Esophagus squamous epithelium (tissue), 5 donors: ENCODE measurements at places on chromosomes 6 and 20. TPM values are rescaled to one million over a fixed set of nuclear protein-coding genes. Genes with fewer than 3 reads are reported as not detected.

MUC22 gene
- 6.1 TPM for total RNA-seq

GRCh38 chr6:158826819-158827501 is 7.8 kb upstream of the EZR start:
- H3K27ac ChIP-seq: no peak overlapping the region
- DNase-seq: no peak
- H3K4me3 ChIP-seq: no peak overlapping the region
- peaks cover 10% of the 10 kb centered on the region for H3K4me1 ChIP-seq
- H3K27me3 ChIP-seq: no peaks in the 10 kb centered on the region
- no peaks in the 10 kb centered on the region for H3K36me3 ChIP-seq

- peaks cover 10% of the 10 kb centered on the region for H3K36me3 ChIP-seq
- DNase-seq: no peak
- H3K4me1 ChIP-seq: peaks cover 5% of the 10 kb centered on the region
- H3K27ac ChIP-seq: no peak overlapping the region
Measured at GRCh38 chr6:2948228-2949025, 22.9 kb downstream of the SERPINB6 start.

- no peak for DNase-seq
- H3K36me3 ChIP-seq: no peaks in the 10 kb centered on the region
- no peaks in the 10 kb centered on the region for H3K4me1 ChIP-seq
- no peak overlapping the region for H3K4me3 ChIP-seq
- H3K27ac ChIP-seq: no peak overlapping the region
- no peaks in the 10 kb centered on the region for H3K27me3 ChIP-seq
Measured at GRCh38 chr6:52491203-52492069, 71.3 kb downstream of the EFHC1 start.

DNA sequence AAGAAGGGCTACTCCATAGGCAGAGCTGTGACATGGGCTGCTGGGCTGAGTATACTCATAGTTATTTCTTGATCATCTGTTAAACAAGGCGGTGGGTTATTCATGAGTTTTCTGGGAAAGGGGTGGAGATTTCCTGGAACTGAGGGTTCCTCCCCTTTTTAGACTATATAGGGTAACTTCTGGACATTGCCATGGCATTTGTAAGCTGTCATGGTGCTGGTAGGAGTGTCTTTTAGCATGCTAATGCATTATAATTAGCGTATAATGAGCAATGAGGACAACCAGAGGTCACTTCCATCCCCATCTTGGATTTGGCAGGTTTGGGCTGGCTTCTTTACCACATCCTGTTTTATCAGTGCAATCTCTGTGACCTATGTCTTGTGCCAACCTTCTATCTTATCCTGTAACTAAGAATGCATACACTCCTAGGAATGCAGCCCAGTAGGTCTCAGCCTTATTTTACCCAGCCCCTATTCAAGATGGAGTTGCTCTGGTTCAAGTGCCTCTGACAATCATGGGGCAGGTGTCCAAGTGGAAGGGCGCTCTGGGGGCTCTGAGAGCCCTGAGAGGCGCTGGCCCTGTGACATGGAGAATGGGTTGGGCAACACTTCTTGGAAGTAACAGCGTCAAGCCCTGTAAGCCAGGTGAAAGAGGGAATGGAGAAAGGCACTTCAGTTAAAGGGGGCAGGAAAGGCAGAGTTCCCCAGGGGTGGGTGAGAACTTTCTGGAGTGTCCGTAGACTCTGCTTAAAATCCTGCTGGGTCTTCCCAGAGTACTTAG is 354.2 kb upstream of the SULF2 start:
- H3K4me3 ChIP-seq: no peak overlapping the region
- H3K27ac ChIP-seq: no peak overlapping the region
- H3K4me1 ChIP-seq: no peaks in the 10 kb centered on the region

IRF4 gene
- 0.72 TPM for total RNA-seq

DNA sequence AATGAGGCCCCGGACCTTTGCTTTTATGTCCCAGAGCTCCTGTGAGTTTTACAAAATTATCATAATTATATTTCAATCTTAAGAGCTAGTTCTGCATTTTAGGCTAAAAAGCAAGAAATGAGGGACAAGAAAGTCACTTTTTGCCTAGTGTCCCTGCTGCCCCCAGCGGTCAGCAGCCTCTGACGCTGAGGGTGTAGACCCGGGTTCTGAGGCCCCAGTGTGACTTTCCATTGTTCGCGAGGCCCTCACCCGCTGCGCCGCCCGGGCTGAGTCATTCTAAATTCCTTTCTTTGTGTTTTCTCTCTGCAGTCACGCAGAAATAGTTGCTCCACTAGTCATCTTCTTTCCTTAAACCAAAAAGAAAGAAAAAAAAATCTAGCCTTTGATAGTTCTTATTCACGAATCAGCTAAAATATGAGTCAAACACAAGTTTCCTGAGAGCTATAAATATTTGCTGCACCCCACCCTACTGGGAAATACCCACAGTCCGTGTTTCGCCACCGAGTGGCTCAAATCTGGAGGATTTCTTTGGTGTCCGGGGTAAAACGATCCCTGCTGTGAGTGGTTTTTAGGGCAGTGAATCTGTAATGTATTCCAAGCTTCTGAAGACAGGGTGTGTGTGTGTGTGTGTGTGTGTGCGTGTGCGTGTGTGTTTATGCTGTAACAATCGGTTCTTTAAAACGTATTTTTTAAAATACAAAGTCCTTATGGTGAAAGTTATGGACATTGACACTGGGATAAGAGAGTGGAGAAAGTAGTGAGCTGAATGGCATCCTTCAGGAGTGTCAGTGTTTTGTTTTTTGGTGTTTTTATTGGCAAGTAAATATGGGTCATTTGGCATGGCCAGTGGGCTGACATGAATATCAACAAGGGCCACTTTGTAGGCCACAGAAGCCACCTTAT is 59.7 kb upstream of the EEF1A1 start:
- H3K36me3 ChIP-seq: no peaks in the 10 kb centered on the region
- peak overlapping the region; percentile 12 for H3K4me3 ChIP-seq
- peaks cover 32% of the 10 kb centered on the region for H3K4me1 ChIP-seq
- DNase-seq: peak; percentile 22
- H3K27me3 ChIP-seq: no peaks in the 10 kb centered on the region
- peak overlapping the region; percentile 94 for H3K27ac ChIP-seq

DNA sequence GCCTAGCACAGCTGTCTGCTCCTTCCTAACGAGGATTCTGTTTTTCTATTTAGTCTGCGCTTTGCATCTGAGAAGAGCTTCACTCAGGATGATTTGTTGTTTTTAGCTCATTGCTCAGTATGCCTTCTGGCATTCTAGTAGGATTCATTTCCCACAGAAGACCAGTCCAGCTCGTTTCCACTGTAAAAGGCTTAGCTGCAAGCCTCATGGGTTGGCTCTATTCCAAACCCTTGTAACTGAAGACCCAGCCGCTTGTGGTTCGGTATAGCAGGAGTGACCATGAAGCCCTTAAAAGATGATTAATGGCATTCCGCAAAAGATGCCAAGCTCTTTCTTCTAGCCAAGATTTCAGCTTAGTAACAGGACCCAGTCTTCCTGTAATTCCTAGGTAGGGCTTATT is 7.2 kb downstream of the ADGRF1 start:
- H3K27me3 ChIP-seq: no peaks in the 10 kb centered on the region
- H3K36me3 ChIP-seq: no peaks in the 10 kb centered on the region
- peaks cover 39% of the 10 kb centered on the region for H3K4me1 ChIP-seq
- peak overlapping the region; percentile 66 for H3K27ac ChIP-seq
- no peak for DNase-seq
- no peak overlapping the region for H3K4me3 ChIP-seq

RCAN2 gene
- 12.4 TPM for total RNA-seq

DNA sequence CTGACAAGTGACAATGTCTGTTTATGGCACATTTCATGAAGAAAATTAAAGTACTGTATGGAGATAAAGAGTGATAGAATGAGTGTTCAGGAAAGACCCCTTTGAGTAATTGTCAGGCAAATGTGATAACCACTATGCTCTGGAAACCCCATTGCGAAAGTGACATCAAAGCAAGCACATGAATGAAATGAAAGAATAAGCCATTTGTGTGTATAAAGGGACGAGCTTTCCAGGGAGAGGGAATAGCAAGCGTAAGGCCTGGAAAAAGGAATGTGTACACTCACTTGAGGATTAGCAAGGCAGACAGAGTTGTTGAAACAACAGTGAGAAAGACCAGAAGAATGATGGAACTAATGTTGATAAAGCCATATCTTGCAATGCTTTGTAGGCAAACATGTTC is 490.0 kb downstream of the GRIK2 start:
- H3K27me3 ChIP-seq: no peaks in the 10 kb centered on the region
- H3K27ac ChIP-seq: no peak overlapping the region
- no peaks in the 10 kb centered on the region for H3K36me3 ChIP-seq
- no peak for DNase-seq

DNA sequence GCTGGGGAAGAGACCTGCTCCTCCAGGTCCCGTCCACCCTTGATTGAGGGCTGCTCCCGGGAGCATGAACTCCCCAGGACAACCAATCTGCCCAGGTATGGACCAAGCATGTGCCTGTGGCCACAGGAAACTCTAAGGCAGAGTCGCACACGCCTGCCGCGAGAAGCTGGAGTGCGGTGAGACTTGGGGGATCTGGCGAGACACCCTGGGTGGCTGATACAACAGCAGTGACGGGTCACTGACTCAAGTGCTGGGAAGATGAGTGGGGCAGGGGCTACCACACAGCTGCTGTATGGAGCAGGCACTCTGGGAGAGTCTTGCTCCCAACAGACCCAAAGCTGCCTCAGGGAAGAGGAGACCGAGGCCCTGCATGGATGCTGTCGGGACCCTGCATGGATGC is 40.1 kb downstream of the BFSP1 start:
- no peaks in the 10 kb centered on the region for H3K36me3 ChIP-seq
- H3K27me3 ChIP-seq: no peaks in the 10 kb centered on the region
- no peak overlapping the region for H3K27ac ChIP-seq

DNA sequence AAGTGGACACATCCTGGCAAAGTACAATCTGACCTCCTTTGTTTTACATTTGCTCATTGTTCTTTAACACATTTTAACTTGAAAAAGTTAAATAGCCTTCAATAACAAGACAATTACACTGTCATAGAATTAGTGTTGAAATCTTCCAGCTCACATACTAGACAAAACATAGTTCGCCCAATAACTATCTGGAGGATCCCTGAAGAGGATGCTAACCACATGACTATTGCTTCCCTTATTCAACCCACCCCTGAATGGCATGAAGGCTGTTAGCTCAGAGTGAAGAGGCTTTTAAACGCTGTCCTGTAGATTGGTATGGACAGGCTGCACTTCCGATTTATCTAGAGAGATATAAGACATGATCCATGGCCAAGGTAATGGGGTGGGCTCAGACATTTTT is 15.0 kb upstream of the DSE start:
- no peak for DNase-seq
- H3K4me3 ChIP-seq: no peak overlapping the region
- no peaks in the 10 kb centered on the region for H3K4me1 ChIP-seq
- no peak overlapping the region for H3K27ac ChIP-seq
- no peaks in the 10 kb centered on the region for H3K36me3 ChIP-seq
- no peaks in the 10 kb centered on the region for H3K27me3 ChIP-seq

GRCh38 chr6:106097411-106098231 is 11.5 kb downstream of the PRDM1 start:
- peak; percentile 25 for DNase-seq
- H3K4me1 ChIP-seq: peaks cover 21% of the 10 kb centered on the region
- H3K4me3 ChIP-seq: peak overlapping the region; percentile 52
- no peaks in the 10 kb centered on the region for H3K27me3 ChIP-seq

LGSN gene
- not detected for total RNA-seq

NRSN1 gene
- not detected for total RNA-seq

DNA sequence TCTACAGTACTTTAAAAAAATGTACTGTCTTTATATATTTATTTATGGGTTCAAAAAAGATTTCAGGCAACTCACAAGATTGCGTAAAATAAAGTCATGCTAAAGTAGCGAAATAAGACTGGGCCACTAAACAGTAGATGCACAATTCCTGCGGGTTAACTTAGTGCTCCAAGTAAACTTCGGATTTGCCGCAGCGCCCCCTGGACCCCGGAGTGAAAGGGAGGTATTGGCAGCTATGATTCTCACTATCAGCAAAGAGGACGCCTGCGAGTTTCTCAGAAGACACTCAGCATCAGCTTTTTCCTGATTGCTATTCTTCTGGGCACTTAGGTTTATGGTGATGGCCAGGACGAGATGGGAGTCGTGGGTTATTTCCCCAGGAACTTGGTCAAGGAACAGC is 1.4 kb downstream of the OTOR start:
- no peak for DNase-seq
- H3K4me1 ChIP-seq: no peaks in the 10 kb centered on the region
- H3K27me3 ChIP-seq: no peaks in the 10 kb centered on the region
- no peak overlapping the region for H3K4me3 ChIP-seq

CGAS gene
- 3.0 TPM for total RNA-seq

- no peaks in the 10 kb centered on the region for H3K36me3 ChIP-seq
- no peaks in the 10 kb centered on the region for H3K27me3 ChIP-seq
- H3K27ac ChIP-seq: no peak overlapping the region
- no peak for DNase-seq
- H3K4me3 ChIP-seq: no peak overlapping the region
Measured at GRCh38 chr6:105319331-105319730, 83.6 kb downstream of the PREP start.

ZNF318 gene
- 8.2 TPM for total RNA-seq

DNA sequence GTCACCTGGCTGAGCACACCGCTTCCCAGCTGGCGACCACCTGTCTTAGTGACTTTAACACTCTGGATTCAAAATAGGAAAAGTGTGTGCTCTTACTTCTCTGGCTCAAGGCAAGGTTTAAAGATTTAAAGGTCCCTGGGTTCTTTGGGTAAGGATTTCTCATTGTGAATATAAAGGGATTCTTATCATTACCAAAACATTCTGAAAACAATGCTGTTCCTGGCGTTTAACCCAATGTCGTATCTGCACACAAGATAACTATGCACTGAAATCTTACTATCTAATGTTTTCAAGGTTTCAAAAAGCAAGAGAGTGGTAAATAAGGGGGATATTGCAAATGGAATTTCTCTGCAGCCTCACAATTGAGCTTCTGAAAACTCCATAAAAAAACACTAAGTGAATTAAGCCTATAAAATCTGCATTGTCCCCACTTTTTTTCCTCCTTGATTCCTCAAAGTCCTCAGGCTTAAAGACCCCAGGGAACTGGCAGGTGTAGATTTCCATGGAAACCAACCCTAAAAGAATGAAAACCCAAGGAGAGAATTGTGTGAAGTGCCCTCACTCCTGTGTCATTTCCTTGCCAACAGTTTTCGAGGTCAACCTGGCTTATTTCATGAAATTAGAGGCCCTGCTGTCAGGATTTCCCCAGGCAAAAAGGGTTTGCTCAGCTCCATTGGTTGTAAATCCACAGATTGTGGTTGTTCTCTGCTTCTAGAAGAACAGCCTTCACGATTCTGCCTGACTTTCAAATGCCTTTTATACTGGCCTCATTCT is 44.0 kb downstream of the BMP2 start:
- DNase-seq: no peak
- H3K4me3 ChIP-seq: no peak overlapping the region
- no peaks in the 10 kb centered on the region for H3K27me3 ChIP-seq
- H3K27ac ChIP-seq: no peak overlapping the region

DNA sequence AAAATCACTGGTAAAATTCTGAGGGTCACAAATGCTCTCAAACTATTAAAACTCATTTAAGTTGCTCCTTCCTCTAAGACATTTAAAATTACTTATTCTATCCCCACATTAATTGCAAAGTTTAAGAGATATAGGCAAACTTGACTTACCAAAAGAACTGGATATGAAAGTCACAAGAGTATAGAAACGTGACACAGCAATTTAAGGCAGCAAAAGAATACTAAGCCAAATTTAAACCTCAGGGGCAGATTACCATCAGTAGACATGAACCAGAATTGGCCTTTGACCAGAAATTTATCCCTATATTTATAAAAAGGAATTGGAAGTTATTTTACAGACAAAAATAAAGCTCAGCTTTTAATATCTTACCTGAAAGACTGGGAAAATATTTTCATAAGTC is 56.0 kb downstream of the MAP3K7 start:
- H3K36me3 ChIP-seq: no peaks in the 10 kb centered on the region
- no peak overlapping the region for H3K27ac ChIP-seq
- H3K4me3 ChIP-seq: no peak overlapping the region
- DNase-seq: no peak
